Renal pelvis (tissue), 12 donors: ENCODE measurements at places on chromosomes 6 and 20. TPM values are rescaled to one million over a fixed set of nuclear protein-coding genes. Genes with fewer than 3 reads are reported as not detected.

The KIAA0408 gene
- polyA plus RNA-seq: 3.9 TPM

The EYA2 gene
- polyA plus RNA-seq: 0.81 TPM

The RHAG gene
- 1.6 TPM for polyA plus RNA-seq

The ADA gene
- polyA plus RNA-seq: 9.1 TPM

The MYLK4 gene
- polyA plus RNA-seq: 1.5 TPM

The CCN5 gene
- 0.10 TPM for polyA plus RNA-seq

The GLP1R gene
- 0.94 TPM for polyA plus RNA-seq

The EYS gene
- polyA plus RNA-seq: 0.82 TPM

The UNC5CL gene
- polyA plus RNA-seq: 10.7 TPM

The RIPOR3 gene
- polyA plus RNA-seq: 8.0 TPM

The TP53INP2 gene
- polyA plus RNA-seq: 12.1 TPM

The TP53RK gene
- 17.2 TPM for polyA plus RNA-seq

The PTGIS gene
- 29.5 TPM for polyA plus RNA-seq

DNA sequence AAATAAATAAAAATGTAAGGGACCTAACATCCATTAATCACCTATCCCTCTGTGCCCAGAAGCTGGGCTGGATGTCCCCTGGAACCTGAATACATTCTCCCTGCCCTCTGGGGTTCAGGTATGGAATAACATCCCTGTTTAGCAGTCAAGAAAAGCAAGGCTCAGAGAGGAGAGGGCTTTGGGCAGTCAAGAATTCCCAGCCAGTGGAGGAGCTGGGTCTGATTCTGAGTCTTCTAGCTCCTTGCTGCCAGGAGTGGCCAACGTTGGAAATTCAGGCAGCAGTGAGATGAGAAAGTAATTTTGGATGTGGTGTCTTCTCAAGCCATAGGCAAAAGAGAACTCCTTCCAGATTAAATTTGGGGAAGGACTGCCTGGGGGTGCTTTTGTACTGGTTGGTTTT, 42.6 kb upstream of the ZNFX1 start:
- DNase-seq: no peak

DNA sequence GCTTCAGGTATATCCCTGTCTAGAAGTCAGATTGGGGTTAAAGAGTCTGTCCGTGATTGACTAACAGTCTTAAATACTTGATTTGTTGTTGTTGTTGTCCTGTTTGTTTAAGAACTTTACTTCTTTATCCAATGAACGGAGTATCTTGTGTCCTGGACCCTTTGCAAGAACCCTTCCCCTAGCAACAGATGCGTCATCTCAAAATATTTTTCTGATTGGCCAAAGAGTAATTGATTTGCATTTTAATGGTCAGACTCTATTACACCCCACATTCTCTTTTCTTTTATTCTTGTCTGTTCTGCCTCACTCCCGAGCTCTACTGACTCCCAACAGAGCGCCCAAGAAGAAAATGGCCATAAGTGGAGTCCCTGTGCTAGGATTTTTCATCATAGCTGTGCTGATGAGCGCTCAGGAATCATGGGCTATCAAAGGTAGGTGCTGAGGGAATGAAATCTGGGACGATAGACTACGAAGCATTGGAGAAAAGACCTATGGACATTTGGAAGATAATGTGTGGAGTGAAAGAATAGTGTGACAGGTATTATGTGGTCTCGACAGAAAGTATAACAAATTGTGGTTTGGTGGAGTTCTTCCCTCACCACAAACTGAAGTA, at the start of gene HLA-DRA:
Gene HLA-DRA (plus strand): TSS at position 286 of the 613 bp plus-strand sequence. CDS start 64 bp downstream, at position 350.
- DNase-seq: peak; percentile 63

GRCh38 chr6:108638993-108639392, 78.3 kb downstream of the FOXO3 start:
- DNase-seq: no peak

- no peak for DNase-seq
Measured at GRCh38 chr6:32192608-32193039, at the start of gene GPSM3. Gene GPSM3 (minus strand): TSS chr6:32192643. CDS start chr6:32192513, 130 bp downstream.

GRCh38 chr6:41080621-41081020, 7.8 kb downstream of the NFYA start:
- no peak for DNase-seq

DNA sequence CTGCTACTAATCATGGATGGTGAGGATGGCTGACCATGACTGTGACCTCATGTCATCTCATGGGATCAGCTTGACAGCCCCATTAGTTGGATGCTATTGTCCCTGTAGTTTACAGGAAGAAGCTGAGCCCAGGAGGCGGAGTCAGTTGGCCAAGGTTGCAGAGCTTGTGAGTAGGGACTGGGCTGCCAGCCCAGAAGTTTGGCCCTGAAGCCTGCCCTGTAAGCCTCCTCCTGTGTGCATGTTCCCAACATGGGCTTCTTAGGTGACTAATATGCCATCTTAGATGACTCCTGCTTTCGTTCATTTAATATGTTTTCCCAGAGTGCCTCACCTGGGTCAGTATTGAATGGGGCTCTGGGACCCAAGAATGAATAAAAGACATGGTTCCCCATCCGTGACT, 6.9 kb downstream of the EDN3 start:
- no peak for DNase-seq

DNA sequence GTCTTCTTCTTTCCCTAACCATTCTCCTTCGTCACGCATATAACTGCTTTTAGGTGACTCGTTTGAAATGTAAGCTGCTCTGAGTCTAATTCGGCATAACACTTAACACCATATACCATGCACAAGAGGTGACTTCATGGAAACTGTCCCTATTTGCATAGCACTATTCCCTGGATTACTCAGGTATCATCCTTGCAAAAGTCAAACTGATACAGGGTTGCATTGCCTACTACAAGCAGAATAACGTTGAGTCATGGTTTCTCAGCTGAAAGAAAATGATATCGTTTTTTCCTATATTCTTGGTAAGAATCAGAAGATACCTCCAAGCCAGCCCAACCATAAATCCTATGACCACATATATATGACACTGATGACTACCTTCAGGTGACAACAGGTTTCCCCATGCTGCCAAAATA, 227.5 kb downstream of the ATXN1 start:
- DNase-seq: no peak

DNA sequence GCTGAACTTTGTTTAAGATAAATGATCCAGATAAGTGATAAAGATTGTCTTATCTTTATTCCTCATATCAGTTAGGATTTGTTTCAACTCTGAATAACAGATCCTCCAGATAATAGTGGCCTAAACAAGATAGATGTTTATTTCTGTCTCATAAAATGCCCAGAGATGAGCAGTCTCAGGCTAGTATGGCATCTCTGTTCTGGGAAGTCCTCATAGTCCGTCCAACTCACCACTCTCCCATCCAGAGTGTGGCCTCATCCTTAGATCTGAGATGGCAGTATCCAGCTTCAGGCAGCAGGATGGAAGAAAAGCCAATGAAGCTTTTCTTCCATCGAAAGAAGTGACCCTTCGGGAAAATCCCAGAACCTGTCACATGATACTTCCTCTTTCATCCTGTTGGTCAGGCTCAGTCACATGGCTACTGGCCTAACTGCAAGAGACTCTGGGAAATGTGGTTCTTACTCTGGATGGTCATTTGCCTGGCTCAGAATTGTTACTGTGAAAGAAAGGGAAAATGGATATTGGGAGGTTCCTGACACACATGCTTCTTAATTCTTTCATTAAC, 29.4 kb upstream of the TAGAP start:
- peak; percentile 34 for DNase-seq

DNA sequence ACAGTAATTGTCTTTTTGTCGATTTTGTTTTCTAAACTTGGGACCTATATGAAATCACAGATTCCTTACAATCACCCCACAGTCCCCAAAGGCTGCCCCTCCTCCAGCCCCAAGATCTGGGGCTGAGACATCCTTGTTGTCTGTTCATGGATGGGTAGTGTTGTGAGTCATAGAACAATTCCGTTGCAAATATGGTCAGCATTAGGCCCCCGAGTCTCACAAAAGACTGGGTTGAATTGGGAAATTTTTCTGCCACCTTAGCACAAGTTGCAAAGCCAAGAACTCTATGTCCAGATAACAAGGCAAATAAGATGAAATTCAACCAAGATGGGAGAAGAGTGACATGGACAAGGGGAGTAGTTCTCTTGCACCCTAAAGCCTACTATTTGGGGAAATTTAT, 10.5 kb upstream of the TAB2 start:
- DNase-seq: no peak

- no peak for DNase-seq
Measured at GRCh38 chr6:45185403-45186251, 142.5 kb upstream of the RUNX2 start.

DNA sequence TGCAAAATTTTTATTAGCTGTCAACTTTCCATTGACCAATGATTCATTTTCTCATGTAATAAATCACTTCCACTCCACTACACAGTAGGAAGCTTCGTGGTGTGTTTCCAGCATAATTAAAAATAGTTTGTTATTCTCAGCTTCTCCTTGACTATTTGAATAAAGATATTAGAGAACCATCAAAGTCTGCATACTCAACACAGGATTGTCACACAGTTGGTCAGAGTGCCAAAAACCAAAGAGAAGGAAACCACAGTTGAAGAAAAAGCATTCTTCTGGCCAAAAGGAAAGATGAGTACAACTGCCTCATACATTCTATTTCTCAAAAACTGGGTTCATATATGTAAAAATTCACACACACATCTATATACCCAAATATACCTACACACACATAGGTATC, 455.1 kb upstream of the HSF2 start:
- no peak for DNase-seq

- no peak for DNase-seq
Measured at GRCh38 chr20:32820698-32821377, 1.1 kb downstream of the MAPRE1 start.

GRCh38 chr6:29603930-29604329, 19.0 kb downstream of the OR2H2 start:
- DNase-seq: no peak

DNA sequence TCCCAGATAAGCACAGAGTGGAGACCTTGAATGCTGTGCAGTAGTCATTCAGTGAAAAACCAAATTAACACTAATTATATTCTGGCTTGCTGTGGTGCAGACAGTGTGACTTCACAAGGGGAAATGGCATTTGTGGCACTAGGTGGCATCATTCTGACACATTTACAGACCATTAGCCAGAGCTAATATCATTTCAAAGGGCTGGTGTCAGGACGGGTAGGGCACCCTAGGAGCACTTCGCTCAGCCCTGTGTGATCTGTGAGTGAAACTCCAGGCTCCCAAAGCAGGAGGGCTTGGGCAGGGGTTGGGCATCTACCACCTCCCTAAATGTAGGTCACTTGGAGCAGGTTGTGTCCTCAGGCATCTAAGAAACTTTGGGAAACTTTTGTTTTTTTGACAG, 555.8 kb downstream of the PKHD1 start:
- DNase-seq: no peak

DNA sequence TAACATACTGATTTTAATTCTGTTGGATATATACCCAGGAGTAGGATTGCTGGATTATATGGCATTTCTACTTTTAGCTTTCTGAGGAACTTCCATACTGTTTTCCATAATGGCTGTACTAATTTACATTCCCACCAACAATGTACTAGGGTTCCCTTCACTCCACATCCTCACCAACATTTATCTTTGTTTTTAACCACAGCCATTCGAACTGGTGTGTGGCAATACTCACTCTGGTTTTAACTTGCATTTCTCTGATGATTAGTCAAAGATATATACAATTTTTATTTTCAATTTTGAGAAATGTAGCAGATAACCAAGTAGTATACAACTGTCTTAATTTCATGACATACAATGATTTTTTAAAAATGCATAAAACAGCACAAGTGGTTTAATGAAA, 30.3 kb upstream of the ADGRG6 start:
- no peak for DNase-seq

DNA sequence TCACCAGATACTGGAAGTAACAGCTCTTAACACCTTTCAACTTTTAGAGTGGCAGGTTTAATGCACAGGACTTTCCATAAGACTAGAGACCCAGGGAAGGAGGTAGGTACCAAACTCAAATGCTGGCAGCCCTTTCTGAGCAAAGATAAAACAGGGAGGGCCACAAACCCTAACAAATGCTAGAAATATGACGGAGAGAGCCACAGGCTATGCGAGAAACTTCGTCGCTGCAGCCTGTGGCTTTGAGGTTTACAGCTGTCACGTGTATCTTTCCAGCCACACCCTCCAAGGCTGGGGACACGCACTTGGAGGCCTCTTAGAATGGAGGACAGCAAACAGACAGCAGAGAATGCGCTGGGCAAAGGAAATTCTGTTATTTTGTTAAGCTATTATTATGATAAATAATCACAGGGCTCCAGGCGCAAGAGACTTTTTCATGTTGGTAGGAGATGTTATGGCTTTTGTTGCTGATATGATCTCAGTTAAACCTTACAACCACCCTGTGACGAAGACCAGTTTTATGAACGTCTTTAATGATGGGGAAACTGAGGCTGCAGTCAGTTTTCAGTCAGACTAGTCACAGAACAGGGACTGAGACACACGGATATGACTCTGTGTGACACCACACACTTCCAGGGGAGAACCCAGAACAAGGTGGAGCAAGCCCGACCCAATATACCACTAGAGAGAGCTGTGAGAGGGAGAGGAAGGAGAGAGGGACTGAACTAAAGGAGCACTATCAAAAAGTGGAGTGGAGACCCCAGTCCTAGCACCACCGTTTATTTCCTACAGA, 2.0 kb downstream of the TRAM2 start:
- DNase-seq: no peak

DNA sequence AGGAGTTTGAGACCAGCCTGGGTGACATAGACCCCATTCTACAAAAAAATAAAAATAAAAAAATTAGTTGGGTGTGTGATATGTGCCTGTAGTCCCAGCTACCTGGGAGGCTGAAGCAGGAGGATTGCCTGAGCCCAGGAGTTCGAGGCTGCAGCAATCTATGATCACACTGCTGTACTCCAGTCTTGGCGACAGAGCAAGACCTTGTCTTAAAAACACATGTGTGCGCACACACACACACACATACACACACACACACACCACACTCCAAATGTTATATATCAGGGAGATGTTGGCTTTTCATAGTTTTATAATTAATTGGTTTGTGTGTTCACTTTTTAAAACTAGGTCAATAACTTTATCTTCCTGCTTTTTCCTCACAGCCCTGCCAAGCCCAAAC, 110.5 kb downstream of the RTN4IP1 start:
- no peak for DNase-seq

DNA sequence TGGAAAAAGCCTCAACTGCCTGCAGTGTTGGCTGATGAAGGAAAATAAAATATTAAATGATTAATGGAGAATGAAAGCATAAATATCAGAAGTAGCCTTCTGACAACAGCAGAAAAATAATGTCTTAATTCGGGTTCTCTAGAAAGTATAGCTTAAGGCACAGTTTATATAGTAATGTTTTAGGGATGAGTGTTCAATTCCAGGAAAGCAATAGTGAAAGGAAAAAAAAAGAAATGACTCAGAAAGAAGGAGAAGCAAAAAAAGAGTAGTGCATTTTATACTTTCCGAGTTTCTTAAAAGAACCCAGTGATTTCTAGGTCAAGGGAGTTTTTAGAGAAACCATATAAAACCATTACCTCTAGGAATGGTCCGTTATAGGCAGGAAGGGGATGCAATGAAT, 137.3 kb downstream of the HTR1B start:
- no peak for DNase-seq

- DNase-seq: no peak
Measured at GRCh38 chr6:147604373-147604772, 95.9 kb downstream of the SAMD5 start.
